Cardiac muscle cell (in vitro differentiated cells and primary cell): ENCODE measurements at places on chromosomes 3 and 15. TPM values are rescaled to one million over a fixed set of nuclear protein-coding genes. Genes with fewer than 3 reads are reported as not detected.
A peak's percentile ranks its signal among the peaks of the same experiment; 100 is the strongest.

The TMEM115 gene
- total RNA-seq, result 67.0 and 67.9 TPM in 2 replicates

- no peaks in the 10 kb centered on the region for H3K27me3 ChIP-seq
- DNase-seq, result no peak
- H3K4me1 ChIP-seq, result no peaks in the 10 kb centered on the region
- H3K27ac ChIP-seq, result no peak overlapping the region
- no peak overlapping the region for H3K4me3 ChIP-seq
Observed at GRCh38 chr3:4416427-4416945, 50.6 kb downstream of the SUMF1 start.

- peaks cover 10% of the 10 kb centered on the region for H3K27me3 ChIP-seq
- H3K27ac ChIP-seq, result no peak overlapping the region
- peak overlapping the region; percentile 40 for H3K4me3 ChIP-seq
- H3K4me1 ChIP-seq, result no peaks in the 10 kb centered on the region
- H3K36me3 ChIP-seq, result no peaks in the 10 kb centered on the region
Observed at GRCh38 chr3:13420831-13421765, 976 bp upstream of the NUP210 start.

The IQCH gene
- 5.9 and 8.0 TPM in 2 replicates for total RNA-seq

- DNase-seq, result no peak
- H3K27me3 ChIP-seq, result no peaks in the 10 kb centered on the region
- H3K4me3 ChIP-seq, result no peak overlapping the region
- H3K27ac ChIP-seq, result no peak overlapping the region
Observed at GRCh38 chr15:68419301-68420175, 12.4 kb downstream of the ITGA11 start.

DNA sequence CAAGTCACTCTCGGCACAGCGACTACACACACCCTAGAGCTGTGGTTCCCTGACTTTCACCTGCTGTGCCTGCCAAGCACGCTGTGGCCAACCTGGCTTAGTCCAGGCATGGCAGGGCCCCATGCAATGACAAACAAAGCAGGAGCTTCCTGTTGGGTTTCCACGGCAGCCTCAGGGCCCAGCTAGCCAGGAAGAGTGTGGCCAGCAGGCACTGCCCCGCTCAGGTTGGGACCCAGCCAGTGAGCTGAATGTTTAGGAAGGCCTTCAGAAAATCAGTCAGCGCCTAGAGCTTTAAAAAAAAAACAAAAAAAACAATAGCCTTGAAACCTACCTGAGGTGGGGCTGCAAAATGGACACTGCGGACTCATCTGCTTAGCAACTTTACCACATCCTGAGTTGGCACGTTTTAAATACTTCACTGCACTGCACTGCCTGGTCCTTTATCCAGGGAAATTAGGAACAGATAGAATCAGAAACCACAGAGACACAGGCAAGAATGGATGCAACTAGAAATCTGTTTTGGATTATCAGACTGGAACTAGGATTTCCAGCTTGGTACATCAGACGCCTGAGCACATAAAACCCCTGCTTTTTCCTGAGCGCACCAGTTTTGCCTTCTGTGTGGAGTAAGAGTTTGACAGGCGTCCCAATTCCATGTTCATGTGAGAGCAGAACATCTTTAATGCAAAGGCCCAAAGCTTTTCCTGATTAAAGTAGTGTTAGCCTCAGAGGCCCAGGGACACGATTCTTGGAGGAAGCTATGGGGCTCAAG, 36.2 kb upstream of the LDHAL6B start:
- DNase-seq, result no peak
- H3K27me3 ChIP-seq, result no peaks in the 10 kb centered on the region
- H3K4me1 ChIP-seq, result peaks cover 6% of the 10 kb centered on the region
- H3K27ac ChIP-seq, result no peak overlapping the region

- H3K27me3 ChIP-seq, result no peaks in the 10 kb centered on the region
- peak; percentile 70 for DNase-seq
- peak overlapping the region; percentile 97 for H3K27ac ChIP-seq
- peaks cover 19% of the 10 kb centered on the region for H3K36me3 ChIP-seq
- peak overlapping the region; percentile 94 for H3K4me3 ChIP-seq
Observed at GRCh38 chr15:74616366-74616939, 817 bp downstream of the CLK3 start.

DNA sequence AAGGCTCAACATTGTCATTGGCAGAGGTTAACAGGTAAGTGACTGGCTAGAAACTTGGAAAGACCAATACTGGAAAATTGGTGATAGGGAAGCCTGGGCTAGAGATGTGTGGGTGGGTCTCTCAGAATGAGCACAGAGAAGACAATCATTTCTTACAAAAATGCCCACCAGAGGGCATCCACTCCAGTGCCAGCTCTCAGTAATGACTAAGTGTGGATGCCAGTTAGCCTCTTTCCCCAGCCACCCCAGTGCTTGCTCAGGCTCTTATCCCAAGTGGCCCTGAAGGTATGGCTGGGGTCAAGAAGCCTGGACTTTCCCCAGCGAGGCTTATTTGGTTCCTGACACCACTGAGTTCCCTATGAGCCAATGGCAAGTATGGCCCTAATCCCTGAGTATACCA, 115.9 kb upstream of the ST8SIA2 start:
- H3K4me3 ChIP-seq, result no peak overlapping the region
- H3K27ac ChIP-seq, result no peak overlapping the region
- H3K36me3 ChIP-seq, result no peaks in the 10 kb centered on the region
- H3K27me3 ChIP-seq, result no peaks in the 10 kb centered on the region

GRCh38 chr3:156108616-156109015, 11.8 kb upstream of the KCNAB1 start:
- H3K27ac ChIP-seq, result no peak overlapping the region
- no peaks in the 10 kb centered on the region for H3K4me1 ChIP-seq
- no peaks in the 10 kb centered on the region for H3K36me3 ChIP-seq
- DNase-seq, result no peak

The HCN4 gene
- 93.1 and 159 TPM in 2 replicates for total RNA-seq

GRCh38 chr3:21826416-21826815, 75.4 kb upstream of the ZNF385D start:
- H3K27ac ChIP-seq, result no peak overlapping the region
- H3K36me3 ChIP-seq, result no peaks in the 10 kb centered on the region
- H3K4me3 ChIP-seq, result no peak overlapping the region
- peak; percentile 3 for DNase-seq
- no peaks in the 10 kb centered on the region for H3K4me1 ChIP-seq

DNA sequence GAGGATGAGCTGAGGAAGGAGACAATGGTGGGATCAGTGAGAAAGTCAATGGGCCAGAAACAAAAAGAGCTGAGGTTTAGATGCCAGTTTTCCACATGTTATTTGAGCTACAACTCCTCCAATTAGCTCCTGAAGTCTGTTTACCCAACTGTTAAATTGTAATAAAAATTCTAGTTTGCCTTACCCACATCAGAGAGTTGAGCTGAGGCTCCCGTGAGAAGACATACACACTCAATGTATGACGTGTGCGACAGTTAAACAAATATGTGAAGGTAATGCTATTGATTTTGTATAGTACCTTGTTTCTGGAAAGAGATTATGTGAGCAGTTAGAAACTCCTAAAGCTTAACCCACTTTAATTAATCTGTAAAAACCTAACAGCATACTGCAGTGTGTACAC, 318.1 kb upstream of the GRM7 start:
- no peak overlapping the region for H3K4me3 ChIP-seq
- no peak overlapping the region for H3K27ac ChIP-seq
- H3K4me1 ChIP-seq, result no peaks in the 10 kb centered on the region
- no peaks in the 10 kb centered on the region for H3K27me3 ChIP-seq
- H3K36me3 ChIP-seq, result no peaks in the 10 kb centered on the region
- DNase-seq, result no peak

- H3K27ac ChIP-seq, result no peak overlapping the region
- DNase-seq, result no peak
- no peak overlapping the region for H3K4me3 ChIP-seq
- H3K27me3 ChIP-seq, result no peaks in the 10 kb centered on the region
- no peaks in the 10 kb centered on the region for H3K36me3 ChIP-seq
Observed at GRCh38 chr3:194989241-194989640, 281.7 kb downstream of the XXYLT1 start.

DNA sequence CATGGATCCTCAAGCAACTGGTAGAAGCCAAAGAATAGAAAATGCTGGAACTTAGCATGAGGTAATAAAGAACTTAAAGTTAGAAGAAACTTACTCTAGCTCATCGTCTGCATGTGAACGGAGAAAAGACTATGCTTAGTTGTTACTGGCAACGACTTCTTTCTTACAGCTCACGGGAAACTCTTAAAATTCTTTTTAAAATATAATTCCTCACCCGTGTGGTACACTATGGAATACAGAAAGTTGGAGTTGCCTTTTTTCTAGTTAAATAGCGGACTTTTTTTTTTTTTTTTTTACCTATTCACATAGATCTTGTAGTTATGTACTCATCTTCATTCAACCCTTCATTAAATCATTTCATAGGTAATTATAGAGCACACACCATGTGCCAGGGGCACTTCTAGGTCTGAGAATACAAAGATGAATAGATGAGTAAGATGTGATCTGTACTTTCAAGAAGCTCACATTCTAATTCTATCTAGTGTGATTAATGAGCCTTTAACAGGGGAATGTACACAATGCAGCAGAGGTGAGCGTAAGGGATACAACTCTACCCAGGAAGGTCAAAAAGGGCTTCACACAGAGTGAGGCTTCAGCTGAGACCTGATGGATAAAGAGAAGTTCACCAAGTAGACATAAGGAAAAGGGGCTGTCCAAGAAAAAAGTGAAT, 18.4 kb upstream of the KCNMB2 start:
- H3K4me3 ChIP-seq, result no peak overlapping the region
- H3K27ac ChIP-seq, result no peak overlapping the region
- no peaks in the 10 kb centered on the region for H3K4me1 ChIP-seq
- no peak for DNase-seq
- H3K36me3 ChIP-seq, result no peaks in the 10 kb centered on the region
- H3K27me3 ChIP-seq, result no peaks in the 10 kb centered on the region

DNA sequence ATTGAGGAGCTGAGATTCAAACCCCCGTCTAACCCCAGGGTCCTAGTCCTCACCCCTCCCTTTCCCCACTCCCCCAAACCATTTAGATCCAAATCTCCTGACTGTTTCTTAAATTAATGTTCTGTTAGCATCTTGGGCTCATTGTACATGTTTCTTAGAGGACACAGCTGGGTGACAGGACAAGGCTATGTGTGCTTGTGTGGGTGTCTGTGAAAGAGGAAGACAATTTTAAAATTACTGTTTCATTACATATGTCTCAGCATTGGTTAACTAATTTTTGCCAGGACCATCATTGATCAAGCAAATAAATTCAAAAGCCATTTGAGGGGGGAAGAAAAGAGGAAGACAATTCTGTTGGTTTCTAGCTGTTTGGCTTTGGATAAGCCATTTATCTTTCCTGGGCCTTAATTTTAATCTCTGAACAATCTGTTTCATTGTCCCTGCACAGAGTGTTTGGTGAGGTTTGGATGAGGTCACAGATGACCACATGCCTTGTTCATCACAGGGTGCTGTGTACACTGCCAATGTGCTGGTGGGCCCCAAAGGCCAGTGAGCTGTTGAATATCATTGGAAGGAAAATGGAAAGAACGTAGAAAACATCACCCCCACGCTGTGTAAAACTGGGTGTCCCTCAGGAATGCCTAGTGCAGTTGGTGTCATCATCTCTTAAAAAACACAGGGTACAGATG, 51.9 kb downstream of the RPLP1 start:
- DNase-seq, result no peak
- no peak overlapping the region for H3K27ac ChIP-seq
- peaks cover 12% of the 10 kb centered on the region for H3K4me1 ChIP-seq
- H3K4me3 ChIP-seq, result no peak overlapping the region

DNA sequence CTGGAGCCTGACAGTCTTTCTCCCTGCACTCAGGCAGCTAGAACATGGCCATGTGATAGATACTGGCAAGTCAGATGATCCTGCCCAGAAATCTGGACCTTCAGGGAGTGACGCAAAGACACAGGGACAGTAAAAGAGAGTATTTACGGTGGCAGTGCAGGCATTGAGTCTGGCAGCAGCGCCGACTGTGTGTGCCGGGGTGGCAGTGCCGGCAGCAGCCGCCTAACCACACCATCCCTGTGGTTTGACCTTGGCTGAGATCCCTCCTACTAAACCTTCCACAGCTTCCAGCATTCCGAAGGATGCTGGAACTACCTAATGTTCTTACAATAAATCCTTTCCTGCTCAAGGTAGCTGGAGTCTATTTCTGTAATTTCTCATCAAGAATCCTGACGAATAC, 4.6 kb upstream of the TSPAN3 start:
- H3K27ac ChIP-seq, result no peak overlapping the region
- H3K36me3 ChIP-seq, result no peaks in the 10 kb centered on the region
- no peaks in the 10 kb centered on the region for H3K4me1 ChIP-seq
- H3K27me3 ChIP-seq, result no peaks in the 10 kb centered on the region

GRCh38 chr15:82298520-82298919, 35.9 kb downstream of the SAXO2 start:
- no peaks in the 10 kb centered on the region for H3K27me3 ChIP-seq
- no peak overlapping the region for H3K4me3 ChIP-seq
- no peak overlapping the region for H3K27ac ChIP-seq
- DNase-seq, result peak; percentile 7
- no peaks in the 10 kb centered on the region for H3K36me3 ChIP-seq

DNA sequence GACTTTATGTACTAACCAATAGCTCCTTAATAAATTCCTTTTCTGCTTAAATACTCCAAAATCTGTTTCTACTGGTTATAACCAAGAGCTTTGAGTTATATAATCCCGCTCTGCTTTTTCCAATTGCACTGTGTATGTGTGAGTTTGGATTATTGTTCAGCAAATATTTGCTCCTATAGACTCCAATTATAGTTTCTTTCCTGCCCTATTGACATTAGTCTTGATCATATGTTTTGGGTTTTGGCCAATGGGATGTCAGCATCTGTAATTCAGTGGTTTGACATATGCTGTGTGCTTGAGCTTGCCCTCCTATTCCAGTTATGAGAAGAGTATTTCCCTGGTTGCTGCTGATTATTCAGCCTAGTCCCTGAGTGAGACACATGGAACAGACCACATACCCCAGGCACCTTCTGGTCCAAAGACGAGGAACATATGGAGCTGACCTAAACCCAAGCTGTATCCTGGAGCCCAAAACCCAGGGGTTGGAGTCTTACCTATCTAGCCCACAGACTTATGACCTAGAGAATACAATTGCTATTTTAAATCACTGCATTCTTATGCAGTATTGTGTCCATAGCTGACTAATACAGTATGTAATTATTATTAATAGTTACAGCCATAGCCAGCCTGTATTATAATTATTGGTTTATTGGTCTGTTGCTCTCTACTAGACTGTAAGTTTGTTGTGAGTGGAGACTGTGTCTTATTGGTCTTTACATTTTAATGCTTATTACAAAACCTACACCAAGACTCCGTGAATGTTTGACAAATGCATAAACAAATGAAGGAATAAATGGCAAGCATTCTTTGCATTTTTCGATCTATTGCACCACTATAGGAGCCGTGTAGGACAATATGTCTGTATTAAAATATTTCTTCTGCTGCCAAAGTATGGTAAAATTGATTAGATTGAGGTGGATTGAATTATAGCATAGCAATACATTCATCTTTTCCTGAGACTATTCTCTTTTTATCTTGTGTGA, 11.7 kb upstream of the ZNF280D start:
- no peaks in the 10 kb centered on the region for H3K36me3 ChIP-seq
- DNase-seq, result no peak
- H3K27me3 ChIP-seq, result no peaks in the 10 kb centered on the region

DNA sequence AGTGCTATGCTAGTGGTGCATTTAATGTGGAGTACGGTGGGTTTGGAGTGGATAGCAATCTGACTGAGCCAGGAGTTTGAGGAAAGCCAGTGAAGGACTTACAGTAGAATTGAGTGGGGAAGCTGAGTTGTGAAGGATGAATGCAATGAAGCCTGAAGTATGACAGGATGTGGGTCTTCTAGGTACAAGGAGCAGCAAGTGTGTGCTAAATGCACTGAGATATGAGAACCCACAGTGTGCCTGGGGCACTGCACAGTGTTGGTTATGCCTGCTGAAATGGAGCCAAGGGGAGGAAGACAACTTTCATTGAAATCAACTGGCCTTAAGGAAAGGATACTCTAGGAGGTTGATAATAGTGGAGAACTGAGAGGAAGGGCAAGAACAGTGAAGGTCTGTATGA, 105.5 kb upstream of the MRPL3 start:
- no peaks in the 10 kb centered on the region for H3K36me3 ChIP-seq
- H3K4me3 ChIP-seq, result no peak overlapping the region
